ENCODE measurements at places on chromosomes 16 and 17.

- DNase-seq, result no peak
Measured at GRCh38 chr16:75494184-75494583, 1.1 kb downstream of the CHST6 start.

- no peak for DNase-seq
Measured at GRCh38 chr17:4215882-4216570, 47.8 kb downstream of the ANKFY1 start.

DNA sequence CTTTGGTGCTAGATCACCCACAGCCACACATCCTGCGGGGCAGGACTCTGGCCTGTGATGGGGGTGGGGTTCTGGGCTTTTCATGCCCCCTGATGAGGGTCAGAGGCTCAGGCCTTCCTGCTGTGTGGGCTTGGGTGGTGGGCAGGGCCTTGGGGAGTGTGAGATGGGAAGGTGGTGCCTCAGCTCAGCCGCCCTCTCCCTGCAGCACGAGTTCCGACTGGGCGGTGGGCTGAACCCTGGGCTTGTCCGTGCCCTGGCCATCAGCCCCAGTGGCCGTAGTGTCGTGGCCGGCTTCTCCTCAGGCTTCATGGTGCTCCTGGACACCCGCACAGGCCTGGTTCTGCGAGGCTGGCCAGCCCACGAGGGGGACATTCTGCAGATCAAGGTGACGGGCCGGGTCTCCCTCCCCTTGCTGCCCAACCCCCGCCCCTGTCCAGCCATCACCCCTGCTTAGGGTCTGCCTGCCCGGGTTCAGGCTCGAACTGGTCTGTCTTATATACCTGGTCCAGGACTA is 6.8 kb upstream of the SERPINF2 start:
- no peak for DNase-seq

DNA sequence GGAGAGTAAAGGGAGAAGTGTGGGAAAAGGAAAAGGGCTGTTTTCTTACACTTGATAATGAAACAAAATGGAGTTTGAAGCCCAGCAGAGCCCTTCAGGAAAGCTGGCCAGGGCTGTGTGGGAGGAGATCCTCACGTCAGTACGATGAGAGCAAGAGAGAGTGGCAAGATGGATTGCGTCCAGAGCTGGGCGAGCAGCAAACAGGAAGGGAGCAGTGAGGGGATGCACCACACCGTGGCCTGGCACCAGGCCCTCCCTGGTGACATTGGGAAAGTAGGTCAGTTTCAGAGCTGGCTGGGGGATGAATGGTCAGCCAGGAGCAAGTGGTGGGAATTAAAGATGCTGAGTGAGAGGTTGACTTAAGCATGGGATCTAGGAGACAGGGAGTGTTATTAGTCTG is 273.6 kb downstream of the GRIN2A start:
- DNase-seq, result no peak

DNA sequence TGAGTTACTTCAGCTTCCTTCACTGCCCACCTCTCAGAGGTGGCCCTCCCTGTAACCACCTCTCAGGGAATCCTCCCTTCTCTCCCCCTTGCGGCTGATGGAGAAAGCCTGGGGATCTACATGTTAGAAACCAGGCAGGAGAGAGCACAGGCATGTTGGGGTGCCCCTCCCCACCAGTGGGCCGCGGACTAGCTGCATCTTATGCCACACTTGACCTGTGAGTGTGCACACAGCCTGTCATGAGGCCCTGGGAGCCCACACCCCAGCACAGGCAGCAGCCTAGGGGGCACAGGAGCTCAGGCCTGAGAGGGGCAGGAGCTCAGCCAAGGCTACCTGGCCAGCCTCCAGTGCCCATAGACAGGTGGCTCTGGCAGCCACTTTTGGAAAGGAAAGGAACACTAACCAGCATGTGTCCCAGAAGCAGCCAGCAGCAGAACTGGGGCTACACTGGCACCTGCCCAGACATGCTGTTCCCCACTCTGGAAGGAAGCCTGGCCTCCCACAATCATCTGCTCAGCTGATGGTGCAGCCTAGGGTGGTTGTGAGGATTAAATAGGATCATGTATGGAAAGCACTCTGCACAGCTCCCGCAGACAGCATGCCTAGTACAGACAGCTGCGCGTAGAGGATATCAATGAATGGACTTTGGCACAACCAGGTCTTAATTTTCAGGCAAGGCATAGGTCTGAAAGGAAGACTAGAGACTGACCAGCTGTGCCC is 60.5 kb downstream of the TMEM132E start:
- DNase-seq, result no peak

DNA sequence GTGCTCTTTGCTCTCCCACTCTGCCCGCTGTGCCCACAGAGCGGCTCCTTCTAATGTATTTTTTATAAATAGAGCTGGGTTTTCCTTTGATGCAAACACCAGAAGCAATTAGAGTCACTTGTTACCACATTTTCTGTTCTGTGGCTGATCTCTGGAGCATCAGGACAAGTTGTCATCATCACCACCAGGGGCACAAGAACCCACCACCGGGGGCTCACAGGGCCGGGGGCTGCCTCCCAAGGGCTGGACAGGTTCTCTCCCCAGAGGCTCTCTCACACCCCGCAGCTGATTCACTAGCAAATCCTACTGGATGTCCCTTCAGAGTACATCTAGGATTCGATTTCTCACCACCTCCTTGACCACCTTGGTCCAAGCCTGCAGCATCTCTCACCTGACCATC is 18.5 kb downstream of the C16orf82 start:
- DNase-seq, result no peak
